ENCODE measurements at places on chromosomes 13 and 19.

- no peak for DNase-seq
These were observed 9.2 kb upstream of the ZNF627 start for GRCh38 chr19:11587975-11588631.

- DNase-seq: no peak
These were observed 99.7 kb downstream of the STARD13 start for GRCh38 chr13:33185853-33186252.

DNA sequence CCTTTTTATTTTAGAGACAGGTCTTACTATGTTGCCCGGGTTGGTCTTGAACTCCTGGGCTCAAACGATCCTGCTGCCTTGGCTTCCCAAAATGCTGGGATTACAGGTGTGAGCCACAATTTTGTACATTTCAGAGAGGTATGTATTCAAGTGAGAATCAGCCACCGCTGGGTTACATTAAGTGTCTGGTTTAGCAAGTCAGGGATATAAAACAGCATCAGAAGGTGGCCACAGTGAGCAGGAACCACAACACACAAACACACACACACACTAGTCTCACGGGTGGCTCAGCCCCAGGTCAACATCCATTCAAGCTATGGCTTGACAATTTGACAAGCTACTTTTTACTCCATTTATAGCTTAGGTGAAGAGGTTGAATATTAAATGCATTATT is 20.2 kb downstream of the KLK5 start:
- no peak for DNase-seq

- DNase-seq: no peak
These were observed 14.5 kb downstream of the NKPD1 start for GRCh38 chr19:45146251-45146650.

DNA sequence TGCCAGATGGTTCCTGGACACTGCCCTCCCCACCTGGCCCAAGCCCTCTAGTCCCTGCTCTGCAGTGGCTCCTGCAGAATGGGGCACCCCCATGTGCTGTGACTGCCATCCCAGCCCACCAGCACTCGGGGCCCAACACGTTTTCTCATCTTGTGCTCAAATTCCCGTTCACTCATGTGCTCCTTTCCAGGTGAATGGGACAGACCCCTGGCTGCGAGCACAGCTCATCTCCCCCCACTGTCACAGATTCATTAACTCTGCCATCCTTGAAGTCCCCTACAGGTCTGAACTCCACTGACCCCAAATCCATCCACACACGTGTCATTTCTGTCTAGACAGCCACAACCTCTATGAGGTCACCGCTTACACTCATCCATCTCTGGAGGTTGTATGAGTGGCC is 23.6 kb downstream of the TUBA3C start:
- DNase-seq: no peak

DNA sequence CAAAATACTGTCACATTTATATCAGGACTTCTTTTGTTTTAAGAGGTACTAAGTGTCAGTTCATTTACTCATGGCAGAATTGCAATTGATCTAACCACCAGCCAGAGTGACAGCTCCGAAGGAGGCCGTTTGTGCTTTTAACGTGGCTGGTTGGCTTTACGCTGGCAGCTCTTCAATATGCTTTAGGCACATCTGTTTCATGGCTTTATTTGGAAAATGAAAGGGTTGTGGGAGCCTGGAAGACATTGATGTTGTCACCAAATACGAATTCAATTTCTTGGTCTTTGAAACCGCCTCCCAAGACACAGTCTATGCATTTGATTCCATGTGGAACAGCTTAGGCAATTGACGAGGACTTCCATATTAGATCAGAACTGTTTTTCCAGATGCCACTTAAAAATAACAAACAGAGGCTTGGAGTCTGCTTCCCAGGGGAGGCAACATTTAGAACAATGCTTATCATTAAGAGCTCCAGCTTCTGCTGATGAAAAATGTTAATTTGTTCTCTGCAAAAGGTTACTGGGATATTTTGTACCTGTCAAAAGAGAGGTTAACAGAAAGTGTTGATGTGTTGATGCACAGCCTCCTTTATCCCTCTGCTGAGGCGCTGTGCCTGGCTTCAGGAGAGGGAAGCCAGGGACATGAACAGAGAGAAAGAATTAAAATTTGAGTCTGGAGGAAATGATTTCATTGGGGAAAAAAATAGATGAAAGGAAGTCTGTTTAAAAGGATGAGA is 64.0 kb upstream of the TNFRSF19 start:
- DNase-seq: peak; percentile 71

DNA sequence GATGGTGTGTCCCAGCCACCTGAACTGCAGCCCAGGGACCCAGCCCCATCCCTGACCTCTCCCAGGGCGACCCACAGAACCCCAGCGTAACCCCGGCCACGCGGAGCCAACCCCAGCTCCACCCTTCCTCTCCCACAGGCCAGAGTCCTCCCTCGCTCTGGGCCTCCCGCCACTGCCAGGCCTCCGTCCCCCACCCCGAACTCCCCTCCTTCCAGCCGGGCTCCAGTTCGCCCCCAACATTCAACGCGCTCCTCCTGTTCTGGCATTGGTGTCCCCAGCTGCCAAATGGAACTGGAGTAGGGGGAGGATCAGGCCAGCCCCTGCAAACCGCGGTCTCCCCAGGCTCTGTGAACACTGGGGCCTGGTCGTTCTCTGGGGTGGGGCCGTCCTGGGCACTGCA is 7.4 kb downstream of the LINGO3 start:
- no peak for DNase-seq

DNA sequence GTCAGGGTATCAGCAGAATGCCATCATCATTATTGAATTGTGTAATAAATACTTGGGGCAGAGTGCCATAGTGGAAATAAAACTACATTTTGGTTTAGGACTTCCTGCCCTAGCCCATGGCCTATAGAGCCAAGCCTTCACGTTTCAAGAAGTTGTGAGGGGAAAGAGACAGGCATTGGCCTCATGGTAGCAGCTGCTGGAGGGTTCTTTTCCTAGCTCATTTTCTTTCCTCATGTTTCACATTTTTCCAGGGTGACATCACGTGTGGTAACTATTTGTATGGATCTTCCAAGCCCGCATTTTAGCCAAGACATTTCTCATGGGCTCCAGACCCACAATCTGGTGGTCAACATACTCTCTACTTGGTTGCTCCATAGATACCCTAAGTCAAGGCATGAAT is 80.4 kb downstream of the LRCH1 start:
- peak; percentile 84 for DNase-seq

- DNase-seq: no peak
These were observed 4.4 kb downstream of the WASF3 start for GRCh38 chr13:26561651-26562511.

- DNase-seq: no peak
These were observed 3.0 kb upstream of the CCNP start for GRCh38 chr19:40229484-40229883.

- DNase-seq: no peak
These were observed 198.3 kb downstream of the KCNRG start for GRCh38 chr13:50213526-50213925.

DNA sequence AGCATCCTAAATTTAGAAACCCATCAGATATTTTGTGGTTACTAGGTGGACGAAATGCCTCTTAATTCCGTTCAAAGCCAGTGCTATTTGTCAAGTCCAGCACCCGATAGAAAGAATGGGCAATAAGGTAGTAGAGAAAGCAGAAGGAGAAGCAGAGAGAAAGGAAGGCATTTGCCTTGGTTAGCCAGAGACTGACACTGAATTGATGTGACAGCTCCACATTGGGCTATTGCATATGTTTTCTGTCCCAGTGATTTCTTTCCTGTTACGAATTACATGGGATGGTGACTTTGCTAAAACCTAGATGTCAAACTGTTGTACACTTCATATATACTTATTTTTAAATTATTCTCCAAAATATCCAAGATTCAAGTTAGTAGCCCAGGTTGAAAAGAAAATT is 542.6 kb downstream of the DCT start:
- DNase-seq: no peak

Data from tongue (tissue), 3 donors.